ENCODE measurements at places on chromosomes 3 and 15.

GRCh38 chr3:177928172-177928873 is 607.9 kb upstream of the KCNMB2 start:
- no peak for DNase-seq

GRCh38 chr3:66993082-66993481 is 5.0 kb upstream of the KBTBD8 start:
- DNase-seq, result no peak

GRCh38 chr3:173584838-173585831 is 187.6 kb downstream of the NLGN1 start:
- DNase-seq, result no peak

DNA sequence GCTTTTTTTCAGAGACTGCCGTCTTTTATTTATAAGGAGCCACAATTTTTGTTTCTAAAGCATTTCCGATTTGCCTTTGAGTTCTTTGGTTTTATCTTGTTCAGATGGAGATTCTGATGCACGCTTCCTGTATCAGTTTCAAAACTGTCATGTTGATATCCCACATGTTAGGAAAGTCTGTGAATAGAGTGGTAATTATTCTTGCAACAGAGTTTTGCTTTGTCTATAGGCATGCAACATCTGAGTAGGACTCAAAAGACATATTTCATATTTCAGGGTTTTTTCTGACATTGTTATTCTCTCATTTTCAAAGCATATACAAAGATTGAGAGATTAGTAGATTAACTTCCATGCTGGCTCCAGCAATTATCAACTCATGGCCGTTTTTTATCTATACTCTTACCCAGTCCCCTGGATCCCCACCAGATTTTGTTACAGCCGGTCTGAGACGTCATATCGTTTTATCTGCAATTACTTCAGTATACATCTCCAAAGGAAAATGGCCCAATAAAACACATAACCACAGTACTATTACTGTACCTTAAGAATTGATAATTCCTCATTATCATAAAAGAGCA is 22.4 kb downstream of the PAQR5 start:
- DNase-seq, result no peak

DNA sequence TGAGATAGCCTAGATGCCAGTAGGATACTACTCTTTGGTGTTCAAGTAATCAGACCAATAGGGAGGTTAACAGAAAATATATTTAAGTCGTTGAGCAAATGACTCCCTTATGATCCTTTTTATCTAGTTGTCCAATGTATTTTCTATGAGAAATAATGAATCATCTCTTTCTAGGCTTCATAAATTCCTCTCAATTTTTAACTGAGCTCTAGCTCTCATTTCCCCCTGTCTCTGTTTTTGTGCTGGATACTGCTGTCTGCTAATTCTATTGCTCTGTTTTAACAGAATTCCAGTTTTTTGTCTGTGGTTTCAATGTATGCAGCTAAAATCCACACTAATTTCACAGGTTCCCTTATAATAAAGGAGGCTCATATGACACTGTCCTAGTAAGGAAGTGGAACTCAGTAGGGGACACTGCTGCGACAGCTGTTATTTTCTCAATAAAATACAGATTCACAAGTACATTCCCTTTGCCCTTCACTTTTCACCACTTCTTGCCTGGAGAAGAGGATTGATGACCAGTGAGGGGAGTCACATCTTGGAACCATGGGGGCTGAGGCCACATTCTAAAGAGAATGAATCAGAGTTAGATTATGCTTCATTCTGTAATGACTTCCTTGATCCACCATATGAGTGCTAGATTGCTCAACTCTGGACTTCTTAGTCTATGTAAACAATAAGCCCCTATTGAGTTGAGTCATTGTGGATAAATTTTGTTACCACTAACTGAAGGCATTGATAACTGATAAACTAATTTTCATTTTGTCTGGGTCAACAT is 558.7 kb upstream of the KCNMB2 start:
- no peak for DNase-seq

GRCh38 chr15:51634591-51635198 is 12.1 kb upstream of the DMXL2 start:
- no peak for DNase-seq

DNA sequence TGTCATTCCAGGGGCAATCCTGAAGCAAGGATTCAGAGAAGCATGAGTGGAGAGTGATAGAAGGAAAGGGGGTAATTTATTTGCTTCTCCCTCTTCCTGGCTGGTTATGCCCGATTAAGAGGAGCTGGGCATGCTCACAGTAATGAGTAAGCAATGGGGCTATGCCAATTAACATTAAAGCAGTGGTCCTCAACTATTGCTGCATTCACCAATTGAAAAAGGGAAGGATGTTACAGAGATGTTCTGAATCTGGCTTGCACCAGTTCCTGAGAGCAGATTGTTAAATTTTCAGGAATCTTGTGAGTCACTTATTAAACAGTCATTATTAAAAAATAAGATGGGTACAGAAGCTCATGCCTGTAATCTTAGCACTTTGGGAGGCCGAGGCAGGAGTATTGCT is 85.9 kb upstream of the ZBTB20 start:
- DNase-seq, result no peak

DNA sequence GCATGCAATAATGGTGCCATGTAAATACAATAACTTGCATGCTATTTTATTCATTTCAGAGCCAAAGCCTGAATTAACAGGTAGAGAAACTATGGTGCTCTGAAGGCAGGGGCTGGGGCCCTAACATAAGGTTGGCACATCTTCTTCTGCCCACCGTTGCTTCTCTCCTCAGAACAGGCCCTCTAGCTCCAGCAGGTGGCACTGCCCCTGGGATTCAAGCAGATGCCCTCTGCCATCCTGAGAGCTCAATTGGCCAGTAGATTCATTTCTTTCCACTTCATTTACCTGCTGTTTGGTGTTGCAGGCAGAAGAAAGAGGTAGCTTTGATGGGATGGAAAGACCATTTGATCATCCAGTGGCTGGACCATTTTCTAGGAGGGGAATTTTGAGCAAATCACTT is 130.5 kb downstream of the FOXB1 start:
- DNase-seq, result no peak

- DNase-seq, result no peak
Observed at GRCh38 chr15:43376017-43376705, 5.3 kb downstream of the TUBGCP4 start.

GRCh38 chr3:42102571-42102970 is 11.4 kb downstream of the TRAK1 start:
- DNase-seq, result no peak

- DNase-seq, result no peak
Observed at GRCh38 chr3:81245043-81245442, 516.4 kb downstream of the GBE1 start.

DNA sequence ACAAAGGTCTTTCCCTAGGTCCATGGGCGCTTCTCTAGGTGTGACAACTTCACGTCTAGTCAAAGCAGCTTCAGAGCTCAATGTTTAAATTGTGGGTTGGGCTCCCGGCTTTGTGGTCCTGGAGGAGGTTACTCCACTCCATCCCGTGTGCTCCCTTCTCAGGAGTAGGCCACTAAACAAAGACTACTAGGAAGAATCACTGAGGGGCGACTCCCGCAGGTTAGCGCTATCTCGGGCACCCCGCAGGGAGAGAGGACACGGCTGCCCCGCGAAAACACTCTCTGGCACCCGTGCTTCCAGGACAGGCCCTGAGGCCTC is 500 bp downstream of the PARP6 start:
- DNase-seq, result peak; percentile 2

DNA sequence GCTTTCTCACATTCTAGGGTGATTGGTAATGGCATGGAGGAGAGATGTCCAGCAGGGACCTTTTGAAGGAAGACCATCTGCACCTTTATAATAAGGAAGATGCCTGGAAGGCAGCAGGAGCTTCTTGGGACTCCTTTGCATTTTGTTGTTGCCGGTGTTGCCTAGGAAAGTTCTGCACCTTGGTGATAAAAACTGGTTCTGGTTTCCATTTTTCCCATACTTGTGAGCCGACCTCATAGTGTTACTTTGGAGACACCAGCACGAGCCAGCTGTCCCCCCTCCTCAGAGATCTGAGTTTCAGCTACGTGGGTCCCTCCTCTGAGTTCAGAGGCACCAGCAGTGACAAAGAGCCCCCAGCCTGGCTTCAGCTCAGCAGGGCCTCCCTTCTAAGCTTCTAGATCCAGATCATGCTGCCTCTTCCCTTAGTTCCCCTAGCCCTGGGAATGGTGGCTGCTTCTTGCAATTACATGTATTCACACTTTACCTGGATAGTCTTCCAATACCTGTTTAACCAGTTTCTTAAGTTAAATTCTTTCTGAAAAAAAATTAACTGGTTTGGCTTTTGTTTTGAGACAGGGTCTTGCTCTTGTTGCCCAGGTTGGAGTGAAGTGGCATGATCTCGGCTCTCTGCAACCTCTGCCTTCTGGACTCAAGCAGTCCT is 18.0 kb upstream of the FSTL1 start:
- DNase-seq, result no peak

DNA sequence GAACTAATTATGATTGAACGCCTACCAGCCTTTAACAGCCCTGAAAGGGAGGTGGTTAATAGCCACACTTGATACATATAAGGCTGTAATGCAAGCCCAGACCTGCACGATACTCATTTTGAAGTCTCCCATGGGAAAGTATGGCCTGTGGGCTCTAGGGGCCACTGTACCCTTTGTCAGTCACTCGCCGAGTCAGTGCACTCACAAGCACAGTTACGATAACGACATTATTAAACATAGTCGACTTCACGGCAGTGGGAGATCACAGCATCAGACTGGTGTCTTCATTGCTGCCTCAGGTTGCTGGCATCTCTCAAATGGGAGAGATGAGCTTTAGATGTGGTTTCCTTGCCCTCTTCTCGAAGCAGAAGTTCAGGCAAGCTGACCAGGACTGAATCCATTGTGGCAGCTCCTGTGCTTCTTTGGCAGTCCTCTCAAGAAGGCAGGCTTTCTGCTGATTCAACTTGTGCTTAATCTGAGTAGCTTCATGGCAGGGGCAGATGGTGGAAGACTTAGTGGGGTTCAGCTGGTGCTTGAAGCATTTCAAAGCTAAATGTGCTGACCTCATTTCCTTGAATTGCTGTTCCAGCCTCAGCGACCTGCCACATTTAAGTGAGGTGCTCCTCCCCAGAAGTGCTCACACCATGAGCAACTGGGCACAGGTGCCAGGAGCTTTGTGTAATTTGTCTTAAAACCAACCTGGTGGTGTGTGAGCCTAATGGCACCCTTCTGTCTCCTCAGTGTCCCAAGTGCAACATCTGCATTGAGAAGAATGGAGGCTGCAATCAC is 15.8 kb upstream of the P4HTM start:
- DNase-seq, result no peak

- no peak for DNase-seq
Observed at GRCh38 chr15:101308604-101309435, 13.8 kb upstream of the SNRPA1 start.

DNA sequence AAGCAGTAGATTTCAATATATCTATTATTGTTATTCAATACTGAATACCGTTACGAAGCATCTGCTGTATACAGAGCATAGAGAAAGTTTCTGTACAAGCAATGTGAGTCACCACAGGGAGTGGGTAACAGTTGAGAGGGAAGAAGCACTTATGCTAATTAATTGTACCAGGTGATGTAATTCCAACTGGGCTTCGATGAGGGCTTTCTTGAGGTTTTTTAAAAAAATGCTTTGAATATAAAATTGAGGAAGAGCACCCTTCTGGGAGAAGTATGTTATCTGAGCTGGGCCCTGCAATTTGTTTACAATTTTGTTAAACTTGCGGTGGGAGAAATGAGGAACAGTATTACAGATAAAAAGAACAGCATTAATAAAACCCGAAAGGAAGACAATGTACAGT is 197.9 kb downstream of the TPRG1 start:
- no peak for DNase-seq

- no peak for DNase-seq
Observed at GRCh38 chr15:89119489-89120478, 31.5 kb downstream of the ABHD2 start.
